Fibroblast of the conjunctiva (primary cell): ENCODE measurements at places on chromosomes 6 and 20.
A peak's percentile ranks its signal among the peaks of the same experiment; 100 is the strongest.

GRCh38 chr20:17636523-17637412 is 45.3 kb downstream of the RRBP1 start:
- DNase-seq: no peak

DNA sequence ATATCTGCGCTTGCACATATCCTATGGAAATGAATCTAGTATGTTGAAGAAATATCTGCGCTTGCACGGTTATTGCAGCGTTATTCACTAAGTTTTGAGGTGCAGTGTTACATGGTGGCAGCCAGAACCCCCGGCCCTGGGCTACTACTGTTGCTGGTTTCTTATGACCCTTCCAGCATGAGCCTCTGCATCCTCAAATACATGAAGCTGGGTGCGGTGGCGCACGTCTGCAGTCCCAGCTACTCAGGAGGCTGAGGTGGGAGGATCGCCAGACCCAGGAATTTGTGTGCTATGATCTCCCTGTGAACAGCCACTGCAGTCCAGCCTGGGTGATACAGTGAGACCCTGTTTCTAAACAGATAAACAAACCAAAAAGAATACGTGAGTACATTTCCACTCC is 9.3 kb upstream of the CEBPB start:
- no peak for DNase-seq

- DNase-seq: no peak
Measured at GRCh38 chr6:35321091-35321490, 21.3 kb upstream of the PPARD start.

GRCh38 chr6:56804996-56805395 is 149.9 kb upstream of the BEND6 start:
- DNase-seq: peak; percentile 35

DNA sequence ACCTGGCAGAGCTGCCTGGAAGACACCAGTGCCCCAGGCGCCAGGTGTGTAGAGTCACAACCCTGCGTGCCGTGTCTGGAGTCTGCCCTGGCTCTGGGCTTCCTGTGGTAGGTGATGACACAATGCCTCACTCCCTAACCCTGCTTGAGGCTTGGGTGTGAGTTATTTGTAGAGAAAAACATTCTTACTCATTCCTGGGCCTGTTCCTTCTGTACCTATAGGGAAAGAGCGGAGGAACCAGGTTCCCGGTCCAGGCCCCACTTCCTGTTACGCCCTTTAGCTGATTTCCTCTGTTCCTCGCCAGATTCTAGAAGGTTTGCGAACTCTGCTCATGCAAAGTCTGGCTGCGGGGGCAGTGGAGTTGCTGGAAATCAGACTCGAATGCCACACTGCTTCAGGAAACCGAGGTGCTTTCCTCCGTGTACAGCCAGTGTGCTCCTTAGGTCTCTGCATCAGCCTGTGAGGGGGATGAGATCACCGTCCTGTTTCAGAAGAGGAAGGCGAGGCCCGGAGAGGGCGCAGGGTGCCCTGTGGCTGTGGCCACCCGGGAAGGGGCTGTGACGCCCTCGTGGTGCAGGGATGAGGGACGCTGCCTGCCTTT is 67.1 kb upstream of the DUSP22 start:
- no peak for DNase-seq

GRCh38 chr20:63072991-63073737 is 66.4 kb upstream of the BHLHE23 start:
- no peak for DNase-seq

- no peak for DNase-seq
Measured at GRCh38 chr6:83098589-83098988, 31.1 kb downstream of the DOP1A start.

GRCh38 chr6:37814374-37814773 is 5.2 kb upstream of the ZFAND3 start:
- no peak for DNase-seq

- DNase-seq: peak; percentile 62
Measured at GRCh38 chr6:73969971-73970970, 274.3 kb downstream of the CD109 start.

DNA sequence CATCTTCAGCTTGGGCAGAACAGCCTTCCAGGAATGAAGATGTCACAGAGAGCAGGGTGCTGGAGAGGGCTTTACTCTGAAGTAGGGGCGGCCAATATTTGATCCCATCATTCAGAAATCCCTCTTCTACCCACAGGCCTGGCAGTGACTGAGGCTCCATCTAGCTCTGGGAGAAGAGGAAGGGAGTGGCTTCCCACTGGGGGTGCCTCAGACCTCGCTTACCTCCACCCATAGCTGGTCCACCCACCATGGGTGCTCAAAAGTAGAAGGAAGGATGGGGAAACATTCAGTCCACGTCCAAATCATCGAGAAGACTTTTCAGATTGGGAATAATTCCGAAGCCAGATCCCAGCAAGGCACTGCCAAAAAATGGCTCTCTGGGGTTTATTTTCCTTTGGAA is 11.8 kb upstream of the THBD start:
- no peak for DNase-seq

DNA sequence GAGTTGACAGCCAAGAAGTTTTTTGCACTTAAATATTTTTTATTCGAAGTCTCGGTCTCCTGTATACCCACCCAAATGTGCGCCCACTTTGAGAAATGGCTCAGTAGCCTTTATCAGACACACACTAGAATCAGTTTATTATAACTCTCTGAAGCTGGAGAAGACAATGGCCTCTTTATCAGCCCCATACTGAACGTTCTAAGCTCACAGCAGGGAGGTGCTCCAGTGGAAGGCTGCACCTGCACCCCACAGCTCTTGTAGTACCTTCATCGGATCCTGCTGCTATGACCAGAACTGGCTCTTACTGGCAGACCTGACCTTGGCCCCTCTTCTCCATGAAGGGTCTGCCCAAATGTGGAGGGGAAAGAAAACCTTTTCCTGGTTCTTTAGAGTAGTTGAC is 165.0 kb upstream of the SCGN start:
- no peak for DNase-seq

GRCh38 chr20:39968495-39968894 is 720.5 kb downstream of the MAFB start:
- DNase-seq: no peak

GRCh38 chr6:31356216-31356945 is 598 bp downstream of the HLA-B start:
- no peak for DNase-seq

- DNase-seq: peak; percentile 5
Measured at GRCh38 chr20:62500237-62500864, 24.6 kb upstream of the GATA5 start.

GRCh38 chr6:34916348-34916967 is 27.4 kb downstream of the ANKS1A start:
- no peak for DNase-seq

DNA sequence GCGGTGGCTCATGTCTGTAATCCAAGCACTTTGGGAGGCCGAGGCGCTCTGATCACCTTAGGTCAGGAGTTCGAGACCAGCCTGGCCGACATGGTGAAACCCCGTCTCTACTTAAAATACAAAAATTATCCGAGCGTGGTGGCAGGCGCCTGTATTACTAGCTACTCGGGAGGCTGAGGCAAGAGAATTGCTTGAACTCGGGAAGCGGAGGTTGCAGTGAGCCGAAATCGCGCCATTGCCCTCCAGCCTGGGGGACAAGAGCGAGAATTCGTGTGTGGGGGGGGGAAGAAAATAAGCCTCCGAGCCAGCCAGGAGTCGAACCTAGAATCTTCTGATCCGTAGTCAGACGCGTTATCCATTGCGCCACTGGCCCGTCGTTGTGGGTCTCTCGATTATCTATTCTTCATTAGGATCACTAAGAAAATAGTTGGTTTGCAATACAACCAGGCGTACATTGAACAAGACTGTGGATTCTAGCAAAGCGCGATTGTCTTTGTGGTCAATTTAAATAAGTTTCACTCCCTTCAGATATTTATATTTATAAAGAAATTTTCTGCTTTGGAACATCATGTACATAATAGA is 33.9 kb upstream of the PRSS16 start:
- DNase-seq: peak; percentile 16

DNA sequence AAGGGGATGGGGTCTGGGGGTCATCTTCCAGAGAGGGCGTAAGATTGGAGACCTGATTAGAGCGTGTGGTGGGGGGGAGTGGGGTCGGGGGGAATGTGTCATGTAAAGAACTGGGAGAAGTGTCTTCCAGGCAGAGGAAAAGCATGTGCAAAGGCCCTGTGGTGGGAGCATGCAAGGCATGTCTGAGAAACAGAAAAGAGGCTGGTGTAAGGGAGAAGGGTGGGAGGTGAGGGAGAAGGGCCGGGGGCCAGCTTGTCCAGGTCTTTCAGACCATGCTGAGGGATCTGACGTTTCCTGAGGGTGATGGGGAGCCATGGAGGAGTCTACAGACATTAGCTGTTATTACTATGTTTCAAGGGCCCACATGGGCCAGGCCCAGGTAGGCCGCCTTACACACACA is 30.4 kb upstream of the FKBP1A start:
- no peak for DNase-seq

DNA sequence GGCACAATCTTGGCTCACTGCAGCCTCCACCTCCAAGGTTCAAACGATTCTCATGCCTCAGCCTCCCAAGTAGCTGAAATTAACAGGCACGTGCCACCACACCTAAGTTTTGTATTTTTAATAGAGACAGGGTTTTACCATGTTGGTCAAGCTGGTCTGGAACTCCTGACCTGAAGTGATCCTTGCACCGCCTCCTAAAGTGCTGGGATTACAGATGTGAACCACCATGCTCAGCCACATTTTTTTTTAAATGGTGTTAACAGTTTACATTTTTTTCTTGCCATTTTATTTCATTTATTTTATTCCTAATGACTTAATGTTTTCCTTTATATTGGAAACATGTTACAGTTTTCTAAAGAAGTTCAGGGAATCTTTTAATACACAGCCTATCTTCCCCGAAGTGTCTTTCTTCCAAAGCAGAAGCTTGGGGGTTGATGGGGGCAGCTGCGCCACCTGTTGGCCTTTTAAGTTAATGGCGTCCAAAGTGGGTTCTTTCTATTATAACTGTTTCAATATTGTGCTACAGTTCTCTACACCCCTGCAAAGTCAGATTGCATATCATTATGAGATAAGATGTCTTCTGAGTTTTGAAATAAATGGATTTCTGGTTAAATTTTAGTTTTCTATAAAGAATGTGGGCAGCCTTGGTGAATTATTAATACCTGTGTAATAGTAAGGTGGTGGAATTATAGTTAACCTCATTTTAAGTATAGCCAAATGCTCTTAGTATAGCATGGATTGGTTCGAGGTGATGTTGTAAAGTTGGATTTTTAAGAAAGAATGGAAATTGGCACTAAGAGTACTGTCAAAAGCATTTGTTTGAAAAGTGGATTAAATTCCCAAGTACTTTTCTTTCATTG is 42.0 kb upstream of the PLCG1 start:
- DNase-seq: peak; percentile 58

- no peak for DNase-seq
Measured at GRCh38 chr6:34568341-34569201, 12.4 kb upstream of the SPDEF start.

DNA sequence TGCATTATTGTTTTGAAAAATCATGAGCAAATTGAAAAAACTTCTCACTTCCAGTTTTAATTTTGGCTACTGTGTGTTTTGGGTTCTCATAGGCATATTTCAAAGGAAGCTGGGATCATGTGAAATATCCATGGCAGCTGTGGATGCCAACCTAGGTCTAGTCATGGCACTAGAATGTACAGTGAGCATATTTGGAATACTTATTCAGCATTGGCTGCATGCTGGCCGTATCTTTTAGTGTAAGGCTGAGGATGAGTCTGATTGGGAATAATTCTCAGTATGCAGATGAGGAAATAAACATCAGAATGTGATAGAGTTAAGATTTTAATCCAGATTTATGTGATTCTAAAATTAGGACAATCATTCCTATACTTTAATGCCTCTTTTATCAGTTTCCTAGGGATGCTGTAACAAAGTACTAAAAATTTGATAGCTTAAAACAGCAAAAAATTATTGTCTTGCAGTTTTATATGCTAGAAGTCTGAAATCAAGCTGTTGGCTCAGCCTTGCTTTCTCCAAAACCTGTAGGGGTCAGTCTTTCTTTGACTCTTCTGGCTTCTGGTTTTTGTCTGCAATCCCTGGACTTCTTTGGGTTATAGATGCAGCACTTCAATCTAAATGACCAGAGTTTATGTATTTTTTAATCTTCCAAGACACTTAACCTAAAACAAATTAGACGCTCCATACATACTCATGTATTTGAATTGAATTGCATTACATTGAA is 37.7 kb upstream of the DEFB112 start:
- DNase-seq: no peak

DNA sequence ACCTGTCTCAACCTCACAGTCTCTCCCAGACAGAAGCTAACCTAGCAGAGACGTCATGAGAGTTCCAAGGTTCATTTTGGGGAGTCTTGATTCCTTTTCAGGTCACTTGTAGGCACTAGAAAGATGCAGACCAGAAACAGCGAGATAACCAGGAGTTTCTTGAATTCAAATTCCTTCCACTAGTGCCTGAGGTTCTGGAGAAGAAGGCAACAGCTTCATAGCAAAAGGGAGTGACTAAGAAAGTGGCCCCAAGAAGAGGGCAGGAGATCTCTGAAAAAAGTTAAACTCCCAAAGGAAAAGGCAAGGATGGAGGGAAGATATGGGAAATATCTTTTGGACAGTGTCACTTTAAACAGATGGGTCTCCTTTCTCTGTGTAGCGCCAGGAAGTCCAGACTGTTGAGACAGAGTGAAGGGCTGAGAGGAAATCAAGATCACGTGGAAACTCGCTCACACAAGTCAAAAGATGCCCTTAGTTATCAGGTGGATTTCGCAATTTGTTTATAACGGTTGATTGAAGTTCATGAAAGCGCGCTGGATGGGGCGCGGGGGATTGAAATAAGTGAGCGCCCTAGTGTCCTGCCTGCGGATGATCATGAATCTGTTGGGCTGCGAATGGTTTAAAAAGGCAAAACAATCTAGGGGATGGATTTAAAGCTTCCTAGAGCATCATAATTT is 4.8 kb upstream of the PRSS16 start:
- DNase-seq: no peak

DNA sequence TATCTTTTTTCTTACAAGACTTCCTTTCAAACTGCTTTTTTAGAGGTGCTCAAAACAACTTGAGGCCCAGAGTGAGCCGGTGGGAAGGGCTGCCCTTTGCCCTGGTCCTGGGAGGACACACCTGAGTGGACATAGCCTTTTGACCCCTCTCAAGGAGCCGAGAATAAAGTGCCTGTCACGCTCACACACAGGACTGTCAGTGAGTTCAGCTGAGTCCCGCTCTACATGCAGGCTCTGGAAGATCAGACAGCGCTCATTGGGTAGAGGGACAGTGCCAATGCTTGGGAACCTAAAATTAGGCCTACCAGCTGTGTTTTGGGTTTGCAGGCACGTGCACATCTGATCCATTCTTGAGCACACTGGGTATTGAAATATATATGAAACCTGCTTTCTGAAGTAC is 387.8 kb downstream of the CD83 start:
- no peak for DNase-seq
